Occipital lobe (tissue), 3 donors: ENCODE measurements at places on chromosomes 2 and 18.

GRCh38 chr18:10863026-10863425 lies 286.3 kb downstream of the PIEZO2 start:
- no peak for DNase-seq

- no peak for DNase-seq
These were observed 20.1 kb upstream of the CCDC195 start for GRCh38 chr2:224736227-224736626.

DNA sequence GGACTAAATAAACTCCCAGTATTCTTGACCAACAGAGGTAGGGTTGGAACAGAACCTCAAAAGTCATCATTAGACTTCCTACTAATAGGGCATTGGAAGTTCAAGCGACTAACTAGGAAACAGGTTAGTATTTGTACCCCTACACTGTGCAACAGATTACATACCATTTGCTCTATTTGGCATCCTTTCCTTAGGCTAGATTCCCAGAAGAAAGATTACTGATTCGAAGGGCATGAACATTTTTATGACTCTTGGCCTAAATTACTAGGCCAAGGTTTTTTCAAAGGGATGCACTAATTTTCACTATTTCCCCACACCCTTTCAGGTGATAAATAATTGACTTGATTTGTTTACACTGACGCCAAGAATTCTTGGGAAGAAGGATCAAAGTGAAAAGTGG lies 104.8 kb upstream of the CYP1B1 start:
- DNase-seq, result no peak

DNA sequence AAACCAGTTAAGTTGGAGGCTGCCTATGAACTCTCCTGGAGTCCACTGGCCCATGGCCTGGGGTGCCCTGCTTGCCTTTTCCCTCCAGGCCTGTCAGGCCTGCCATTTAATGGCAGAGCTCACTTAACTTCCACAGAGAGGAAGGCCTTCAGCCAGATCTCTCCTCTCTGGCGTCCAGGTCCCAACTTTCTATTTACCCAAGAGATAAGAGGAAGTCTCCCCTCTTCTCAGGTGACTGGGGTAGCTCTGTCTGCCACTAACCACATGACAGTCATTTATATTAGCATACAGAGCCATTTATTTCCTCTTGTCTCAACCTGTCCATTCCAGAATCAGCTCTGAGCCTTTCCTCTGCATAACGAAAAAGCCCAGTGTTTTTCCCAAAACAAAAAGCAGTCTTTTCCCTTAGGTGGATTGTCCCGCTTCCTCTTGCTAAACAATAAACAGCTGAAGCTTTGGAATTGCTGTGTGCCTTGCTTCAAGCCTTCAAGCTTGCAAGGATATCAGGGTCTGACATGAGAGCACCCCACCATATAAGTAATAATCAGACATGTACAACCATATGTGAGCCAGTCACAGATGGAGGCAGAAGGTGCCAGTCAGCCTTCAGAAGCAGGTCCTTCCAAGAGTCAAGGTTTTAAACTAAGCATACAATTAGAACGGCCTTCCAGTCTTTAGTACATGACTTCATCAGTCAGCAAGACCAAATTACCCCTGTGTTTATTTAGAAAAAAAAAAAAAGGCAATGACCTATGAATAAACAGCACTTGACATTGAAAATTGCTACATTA lies 71.2 kb upstream of the STPG4 start:
- no peak for DNase-seq

- DNase-seq, result no peak
These were observed 68.3 kb downstream of the MRO start for GRCh38 chr18:50751490-50751889.

DNA sequence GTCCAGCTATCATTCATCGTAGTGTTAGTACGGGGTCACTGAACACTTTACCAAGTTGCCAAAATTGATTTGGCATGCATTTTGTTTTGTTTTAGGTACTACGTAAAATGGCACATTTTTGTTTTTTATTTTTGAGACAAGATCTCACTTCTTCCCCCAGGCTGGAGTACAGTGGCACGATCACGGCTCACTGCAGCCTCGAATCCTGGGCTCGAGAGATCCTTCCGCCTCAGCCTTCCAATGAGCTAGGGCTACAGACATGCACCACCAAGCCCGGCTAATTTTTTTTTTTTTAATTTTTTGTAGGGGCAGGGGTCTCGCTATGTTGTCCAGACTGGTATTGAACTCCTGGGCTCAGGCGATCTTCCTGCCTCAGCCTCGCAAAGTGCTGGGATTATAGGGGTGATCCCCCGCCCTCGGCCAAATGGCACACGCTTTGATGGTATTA lies 786 bp downstream of the TAF1B start:
- no peak for DNase-seq
